ENCODE measurements at places on chromosomes 6 and 20.

GRCh38 chr20:59752101-59752586 is 147.8 kb downstream of the PHACTR3 start:
- no peak for DNase-seq

- DNase-seq = no peak
Observed at GRCh38 chr6:44201638-44202303, 15.0 kb upstream of the MYMX start.

DNA sequence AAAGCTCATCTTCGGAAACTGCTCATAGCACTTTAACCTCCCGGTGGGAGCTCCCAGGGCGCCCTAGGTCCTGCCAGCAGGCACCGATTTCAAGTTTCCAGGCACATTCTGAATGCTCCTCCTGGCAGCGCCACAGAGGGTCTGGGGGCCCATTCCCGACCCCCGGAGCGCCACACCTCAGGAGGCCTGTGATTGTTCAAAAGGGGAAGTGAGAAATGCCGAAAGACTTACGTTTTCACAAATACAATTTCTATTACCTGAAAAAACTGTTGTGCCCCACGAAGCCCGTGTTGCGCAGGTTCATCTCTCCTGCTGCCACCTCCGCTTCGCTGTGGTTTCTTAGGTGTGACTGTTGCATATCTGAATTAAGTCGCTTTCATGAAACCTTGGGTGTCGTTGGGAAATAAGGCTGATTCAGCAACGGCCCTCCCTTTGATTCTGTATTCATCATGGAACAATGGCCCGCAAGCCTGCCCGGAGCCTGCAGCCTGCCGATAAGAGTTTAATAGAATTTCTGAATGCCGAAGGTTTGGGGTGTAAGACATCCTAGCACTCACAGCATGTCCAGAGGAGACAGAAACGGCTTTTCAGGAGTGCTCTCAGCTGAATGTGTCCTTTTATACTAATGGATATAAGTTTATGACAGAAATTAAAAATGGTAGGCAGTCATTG is 1.9 kb upstream of the MYT1 start:
- DNase-seq = no peak

DNA sequence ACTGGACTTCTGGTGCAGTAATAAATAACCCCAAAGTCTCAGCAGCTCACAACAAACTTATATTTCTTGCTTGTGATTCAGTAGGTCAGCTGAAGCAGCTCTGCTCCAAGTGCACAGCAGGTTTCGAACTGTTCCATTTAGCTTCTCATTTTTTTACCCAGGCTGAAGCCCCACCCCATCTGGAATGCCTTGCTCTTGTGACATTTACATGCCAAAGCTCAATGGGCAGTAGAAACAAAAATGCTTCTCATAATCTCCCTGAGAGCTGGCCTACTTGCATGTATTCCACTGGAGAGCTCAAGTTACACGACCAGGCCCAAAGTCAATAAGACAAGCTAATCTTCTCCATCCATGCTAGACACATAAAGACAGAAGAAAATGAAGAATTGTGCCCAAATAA is 165.2 kb downstream of the HAO1 start:
- no peak for DNase-seq

DNA sequence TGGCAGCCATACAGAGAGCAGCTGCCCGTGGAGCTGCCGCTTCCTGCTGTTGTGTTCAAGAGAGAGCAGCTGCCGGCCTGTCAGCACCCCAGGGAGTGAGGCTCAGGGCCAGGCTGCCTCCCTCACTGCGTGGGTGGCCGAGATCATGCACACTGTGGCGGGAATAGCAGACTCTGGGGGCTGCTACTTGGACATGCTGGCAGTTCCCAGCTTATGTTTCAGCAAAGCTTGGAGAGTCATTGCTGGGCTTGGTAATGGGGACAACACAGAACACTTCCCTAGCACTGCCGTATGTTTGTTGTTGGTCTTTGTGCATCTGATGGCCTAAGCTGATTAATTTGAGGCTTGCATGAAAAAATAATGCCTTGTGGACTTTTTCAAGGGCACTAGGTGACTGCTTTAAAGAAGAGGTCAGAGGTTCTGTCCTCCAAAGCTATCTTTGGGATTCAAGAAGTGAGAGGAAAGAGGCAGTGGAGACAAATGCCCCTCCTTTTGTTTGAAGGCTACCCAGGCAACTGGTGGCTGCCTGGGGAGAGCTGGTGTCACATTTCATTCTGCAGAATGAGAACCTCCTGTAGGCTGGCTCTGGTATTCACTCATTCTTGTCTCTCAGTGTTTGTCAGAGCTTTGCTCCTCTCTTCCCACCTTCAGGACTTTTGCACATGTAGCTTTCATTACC is 18.8 kb downstream of the MRAP2 start:
- DNase-seq = peak; percentile 36

DNA sequence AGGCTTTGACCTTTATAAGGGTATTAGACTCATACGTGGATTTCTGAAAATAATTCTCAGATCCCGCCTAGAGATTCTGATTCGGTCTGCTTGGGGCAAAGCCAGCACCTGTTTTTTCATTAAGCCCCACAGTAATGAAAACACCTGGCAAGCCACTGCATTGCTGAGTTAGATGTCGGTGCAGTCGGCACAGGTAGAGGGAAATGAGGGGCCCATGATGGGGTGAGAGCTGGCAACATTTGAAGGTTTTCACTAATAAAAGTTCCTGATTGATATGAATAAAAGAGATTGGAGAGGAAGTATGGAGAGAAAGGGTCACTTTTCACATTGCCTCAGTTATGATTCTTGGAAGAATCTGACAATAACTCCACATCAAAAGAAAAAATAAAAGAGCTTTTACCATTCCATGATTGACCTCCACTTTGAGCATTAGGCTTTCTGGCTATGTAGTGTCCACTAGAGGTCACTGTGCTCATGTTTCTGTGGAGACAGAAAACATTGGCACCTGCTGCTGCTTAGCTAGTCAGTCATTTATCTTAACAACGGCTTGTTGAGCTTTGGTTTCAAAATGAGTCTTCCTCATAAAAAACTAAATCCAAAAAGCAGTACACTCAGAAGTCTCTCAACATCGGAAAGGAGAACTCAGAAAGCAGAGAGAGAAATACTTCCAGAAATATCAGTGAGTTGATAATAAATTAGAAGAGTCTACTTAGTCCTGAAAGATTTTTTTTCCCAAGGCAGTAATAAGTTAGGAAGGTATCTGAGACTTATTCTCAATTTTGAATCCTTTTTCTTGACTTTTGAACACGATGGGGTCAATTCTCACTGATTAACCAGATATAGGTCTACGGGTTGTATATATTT is 53.3 kb upstream of the KLHL31 start:
- DNase-seq = no peak

DNA sequence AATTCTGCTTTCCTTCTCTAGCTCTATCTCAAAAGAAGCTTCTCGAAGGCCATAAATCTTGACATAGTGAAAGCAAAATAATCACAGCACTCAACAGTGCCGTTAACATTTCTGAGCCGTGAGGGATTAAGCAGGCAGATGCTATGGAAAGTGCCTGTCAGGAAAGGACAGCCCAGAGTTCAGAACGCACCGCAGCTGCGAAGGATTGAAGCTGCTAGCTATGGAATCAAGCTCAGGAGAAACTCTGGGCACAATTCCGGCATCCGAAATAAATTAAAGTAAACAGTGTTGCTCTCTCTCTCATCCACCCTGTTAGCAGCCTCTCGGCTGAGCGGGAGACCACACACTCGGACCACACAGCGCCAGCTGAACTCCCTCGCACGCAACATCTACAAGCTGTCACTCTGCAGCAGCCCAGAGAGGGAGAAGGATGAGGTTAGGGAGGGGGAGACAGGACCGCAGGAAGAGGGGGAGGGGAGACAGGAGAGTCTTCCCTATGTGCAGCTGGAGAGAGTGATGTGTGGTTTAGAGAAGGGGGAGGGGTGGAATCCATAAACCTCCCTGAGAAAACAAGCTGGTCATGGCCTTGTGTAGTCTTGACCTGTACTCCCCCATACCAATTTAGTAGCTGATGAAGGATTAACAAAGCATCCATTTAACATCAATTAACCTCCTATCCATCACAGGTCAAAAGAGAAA is 9.0 kb downstream of the EXOC2 start:
- DNase-seq = no peak

- DNase-seq = no peak
Observed at GRCh38 chr6:52517502-52518278, 59.2 kb downstream of the TRAM2 start.

GRCh38 chr20:47786765-47787107 is 1.5 kb upstream of the SULF2 start:
- DNase-seq = no peak

GRCh38 chr6:169725125-169726048 is 1.1 kb upstream of the PHF10 start:
- DNase-seq = no peak

DNA sequence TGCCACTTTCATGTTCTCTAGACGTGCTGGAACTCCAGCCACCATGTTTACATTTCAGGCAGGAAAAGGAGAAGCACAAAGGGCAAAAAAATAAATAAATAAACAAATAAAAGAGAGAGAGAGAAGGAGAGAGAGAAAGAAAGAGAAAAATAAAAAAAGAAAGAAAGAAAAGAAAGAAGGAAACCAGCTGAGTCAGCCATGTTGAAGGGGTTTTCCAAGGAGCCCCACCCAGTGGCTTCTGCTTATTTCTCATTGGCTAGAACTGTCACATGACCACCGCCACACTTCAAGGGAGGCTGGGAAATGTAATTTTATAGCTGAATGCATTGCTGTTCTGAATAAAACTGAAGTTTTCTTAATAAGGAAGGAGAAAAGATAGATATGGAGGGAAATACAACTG is 71.1 kb downstream of the BFSP1 start:
- DNase-seq = no peak

GRCh38 chr6:34146801-34147592 is 1.1 kb upstream of the GRM4 start:
- DNase-seq = no peak

GRCh38 chr6:71082033-71082650 is 125.3 kb upstream of the B3GAT2 start:
- no peak for DNase-seq

- DNase-seq = no peak
Observed at GRCh38 chr6:125393449-125393858, 91.7 kb upstream of the HDDC2 start.

- no peak for DNase-seq
Observed at GRCh38 chr6:72525821-72526510, 95.9 kb upstream of the KCNQ5 start.

DNA sequence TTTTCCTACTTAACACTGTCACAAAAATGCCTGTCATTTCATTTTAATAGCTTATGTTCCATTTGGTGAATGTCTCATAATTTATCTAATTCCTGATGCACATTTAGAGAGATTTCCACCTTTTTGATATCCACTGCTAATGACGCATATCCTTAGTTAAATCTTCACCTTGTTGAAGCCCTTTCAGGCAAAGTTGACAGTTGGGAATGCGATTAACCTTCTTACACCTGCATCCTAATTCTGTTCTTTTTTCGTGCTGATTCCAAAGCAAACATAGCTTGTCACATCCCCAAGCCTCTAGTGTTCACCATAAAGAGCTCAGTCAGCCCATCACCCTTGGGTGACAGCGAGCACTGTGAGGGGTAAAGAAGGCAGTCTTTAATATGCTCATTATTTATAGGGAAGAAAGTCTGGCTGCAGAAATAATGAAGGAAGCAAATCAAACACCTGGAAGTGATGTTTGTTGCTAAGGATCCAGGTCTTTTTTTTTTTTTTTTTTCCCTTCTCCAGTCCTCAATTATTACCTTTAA is 205.6 kb downstream of the DTNBP1 start:
- DNase-seq = no peak

DNA sequence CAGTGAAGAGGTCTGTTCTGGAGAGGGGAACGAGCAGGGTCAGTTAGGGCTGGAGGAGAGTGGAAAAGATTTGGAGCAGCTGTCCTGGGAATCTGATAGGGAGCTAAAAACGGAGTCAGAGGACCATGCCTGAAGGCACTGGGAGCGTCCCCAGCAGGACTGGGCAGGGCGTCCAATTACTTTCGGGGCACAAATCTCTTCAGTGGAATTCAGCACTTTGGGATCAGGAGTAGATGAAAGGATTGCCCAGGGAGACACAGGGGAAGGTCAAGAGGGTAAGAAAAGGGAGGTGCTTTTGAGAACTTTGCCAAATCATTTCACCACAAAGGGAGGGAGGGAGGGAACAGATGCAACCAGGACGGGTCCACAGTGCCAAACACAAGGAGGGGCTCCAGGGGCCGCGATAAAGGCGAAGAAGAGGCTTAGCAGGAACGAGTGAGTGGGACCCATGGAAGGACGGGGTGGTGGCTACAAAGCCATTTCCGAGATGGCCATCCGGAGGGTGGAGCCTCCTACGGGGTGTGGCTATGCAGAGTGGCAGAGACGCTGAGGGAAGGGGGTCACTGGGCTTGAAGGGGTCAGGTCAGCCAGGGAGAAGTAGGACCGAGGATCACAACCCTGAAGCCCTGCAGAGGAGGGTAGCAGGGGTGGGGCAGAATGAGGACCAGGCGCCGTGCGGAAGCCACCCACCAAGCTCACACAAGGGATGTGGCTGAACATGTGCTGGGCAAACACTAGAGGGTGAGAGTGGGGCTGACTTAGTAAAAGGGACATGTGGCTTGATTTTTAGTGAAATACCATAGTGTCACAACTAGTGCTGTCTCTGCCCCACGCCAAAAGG is 180.0 kb upstream of the RREB1 start:
- no peak for DNase-seq

GRCh38 chr6:84633771-84634170 is 130.6 kb downstream of the TBX18 start:
- no peak for DNase-seq

- DNase-seq = no peak
Observed at GRCh38 chr6:40338306-40338705, 248.9 kb downstream of the LRFN2 start.

- DNase-seq = no peak
Observed at GRCh38 chr6:36914227-36914794, 28.6 kb downstream of the C6orf89 start.

DNA sequence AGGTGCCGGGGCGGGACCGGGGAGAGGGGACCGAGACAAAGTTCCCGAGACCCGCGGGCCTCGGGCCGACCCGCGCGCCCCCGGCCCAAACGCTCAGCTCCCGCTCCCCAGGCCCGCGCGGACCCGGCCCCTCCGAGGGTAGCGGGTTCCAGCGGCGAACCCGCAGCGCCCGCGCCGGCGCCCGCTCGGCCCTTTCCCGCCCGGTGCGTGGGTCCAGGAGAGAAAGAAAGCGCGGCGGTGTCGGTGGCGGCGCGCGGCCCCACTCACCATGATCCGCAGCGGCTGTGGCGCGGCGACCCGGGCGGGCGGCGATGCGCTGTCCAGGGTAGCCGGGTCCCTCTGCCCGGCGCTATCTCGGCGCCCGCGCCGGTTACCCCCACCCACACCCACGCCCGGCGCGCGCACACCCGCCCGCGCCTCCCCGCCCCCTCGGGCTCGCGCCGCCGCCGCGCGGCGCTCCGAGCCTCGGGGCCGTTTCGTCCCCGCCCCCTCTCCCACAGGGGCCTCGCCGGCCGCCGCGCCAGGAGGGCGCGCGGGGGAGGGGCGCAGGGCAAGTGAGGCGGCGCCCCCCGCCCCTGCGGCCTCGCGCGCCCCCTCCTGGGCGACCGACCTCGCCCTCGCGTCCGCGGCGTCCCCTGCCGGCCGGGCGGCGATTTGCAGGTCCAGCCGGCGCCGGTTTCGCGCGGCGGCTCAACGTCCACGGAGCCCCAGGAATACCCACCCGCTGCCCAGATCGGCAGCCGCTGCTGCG is at the start of gene ELOVL2:
TSS of gene ELOVL2 (minus strand) at position 345 of the 751 bp plus-strand sequence. CDS start at position 270, 75 bp downstream.
- peak; percentile 35 for DNase-seq

GRCh38 chr6:56659721-56660380 is 17.2 kb upstream of the DST start:
- DNase-seq = no peak

Measured in D721Med (cell line).